ENCODE measurements at places on chromosomes 13 and 19.

GRCh38 chr13:95091755-95092154 lies 209.5 kb downstream of the ABCC4 start:
- DNase-seq: no peak

DNA sequence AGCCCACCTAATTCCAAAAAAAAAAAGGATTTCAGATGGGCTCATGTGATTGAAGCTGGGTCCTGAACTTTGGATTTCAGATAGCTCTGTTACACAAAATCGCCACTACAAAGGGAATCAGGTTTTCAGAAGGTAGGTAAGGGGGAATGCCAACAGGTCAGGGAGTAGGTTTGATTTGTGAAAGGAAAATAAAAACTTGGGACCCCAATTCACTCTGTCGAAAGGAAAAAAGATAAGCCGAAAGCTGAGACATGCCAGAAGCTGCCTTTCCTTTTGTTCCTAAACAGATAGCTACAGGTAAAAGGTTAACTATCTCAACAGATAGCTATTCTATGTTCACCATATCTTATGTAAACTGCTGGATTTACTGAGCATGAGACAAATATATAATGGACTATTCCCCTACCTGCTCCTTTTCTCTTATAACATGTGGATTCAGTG lies 4.0 kb downstream of the KRTDAP start:
- DNase-seq: no peak

- DNase-seq: no peak
These were observed 259.9 kb downstream of the TBC1D4 start for GRCh38 chr13:75222031-75222430.

DNA sequence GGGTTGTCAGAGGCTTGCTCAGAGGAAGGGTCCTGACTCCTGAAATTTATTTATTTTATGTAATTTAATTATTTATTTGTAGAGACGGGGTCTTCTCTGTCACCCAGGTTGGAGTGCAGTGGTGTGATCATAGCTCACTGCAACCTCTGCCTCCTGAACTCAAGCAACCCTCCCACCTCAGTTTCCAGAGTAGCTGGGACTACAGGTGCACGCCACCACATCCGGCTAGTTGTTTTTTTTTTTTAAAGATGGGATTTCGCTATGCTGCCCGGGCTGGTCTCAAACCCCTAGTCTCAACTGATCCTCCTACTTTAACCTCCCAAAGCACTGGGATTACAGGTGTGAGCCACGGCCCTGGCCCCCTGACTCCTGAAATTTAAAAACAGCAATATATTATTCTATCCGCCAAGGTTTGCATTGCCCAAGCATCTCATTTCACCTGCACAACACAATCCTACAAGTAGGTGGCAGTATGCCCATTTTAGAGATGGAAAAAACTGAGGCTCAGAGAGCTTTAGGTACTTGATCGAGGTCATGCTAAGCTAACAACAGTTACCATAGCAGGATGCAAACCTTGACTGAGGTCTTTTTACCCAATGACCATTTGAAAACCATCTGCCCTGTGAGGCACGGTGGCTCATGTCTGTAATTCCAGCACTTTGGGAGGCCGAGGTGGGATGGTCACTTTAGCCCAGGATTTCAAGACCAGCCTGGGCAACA lies 18.1 kb downstream of the ARHGEF18 start:
- DNase-seq: no peak

DNA sequence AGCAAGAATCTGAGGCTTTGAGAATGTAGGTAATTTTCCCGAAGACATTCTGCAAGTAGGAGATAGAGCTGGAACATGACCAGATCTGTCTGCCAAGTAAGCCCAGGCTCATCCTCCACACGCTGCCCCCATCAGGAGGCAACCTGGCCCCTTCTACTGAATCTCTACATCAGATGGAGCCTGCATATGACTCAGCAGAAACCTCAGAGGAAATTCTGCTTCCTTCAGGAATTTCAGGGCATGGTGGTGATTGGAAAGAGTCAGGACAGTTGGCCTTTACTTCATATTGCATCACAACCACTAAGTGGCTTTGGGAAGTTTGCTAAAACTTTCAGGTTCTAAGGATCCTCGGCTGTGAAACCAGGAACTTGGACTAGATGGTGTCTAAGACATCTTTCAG lies 85.2 kb downstream of the LRRC63 start:
- no peak for DNase-seq

DNA sequence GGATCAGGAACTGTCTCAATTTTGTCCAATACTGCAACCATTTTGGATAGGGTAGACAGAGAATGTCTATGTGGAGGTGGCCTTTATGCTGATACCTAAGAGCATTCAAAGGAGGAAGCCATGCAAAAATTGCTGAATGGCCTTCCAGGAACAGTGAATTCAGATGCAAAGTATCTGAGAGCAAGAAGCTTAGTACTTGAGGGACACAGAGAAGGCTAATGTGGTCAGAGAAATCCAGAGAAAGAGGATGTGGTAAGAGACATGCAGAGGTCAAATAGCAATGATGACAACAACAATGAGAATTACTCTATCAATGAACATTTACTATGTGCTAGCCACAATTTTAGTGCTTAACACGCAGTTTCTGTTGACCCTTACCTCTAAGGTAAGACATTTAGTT lies 785.6 kb upstream of the KLHL1 start:
- DNase-seq: no peak

DNA sequence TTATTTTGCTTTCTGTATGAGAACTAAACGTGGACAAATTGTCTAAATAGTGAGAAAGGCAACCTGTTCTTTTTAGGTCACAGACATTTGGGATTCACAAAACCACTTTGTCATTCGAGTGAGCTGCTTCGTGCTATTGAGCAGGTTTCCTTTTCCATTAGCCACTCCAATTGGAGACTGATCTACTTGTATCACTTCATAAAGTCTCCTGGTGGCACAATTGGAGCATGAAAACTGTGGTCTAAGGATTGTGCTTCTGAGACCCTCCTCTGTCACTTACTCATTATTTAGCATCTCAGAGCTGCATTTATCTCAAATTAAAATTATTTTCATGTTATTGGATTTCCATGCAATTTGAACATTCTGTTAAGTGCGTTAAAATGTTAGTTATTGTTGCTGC lies 397.7 kb downstream of the TDRD3 start:
- no peak for DNase-seq

- no peak for DNase-seq
These were observed 3.5 kb downstream of the FFAR2 start for GRCh38 chr19:35451338-35452096.

DNA sequence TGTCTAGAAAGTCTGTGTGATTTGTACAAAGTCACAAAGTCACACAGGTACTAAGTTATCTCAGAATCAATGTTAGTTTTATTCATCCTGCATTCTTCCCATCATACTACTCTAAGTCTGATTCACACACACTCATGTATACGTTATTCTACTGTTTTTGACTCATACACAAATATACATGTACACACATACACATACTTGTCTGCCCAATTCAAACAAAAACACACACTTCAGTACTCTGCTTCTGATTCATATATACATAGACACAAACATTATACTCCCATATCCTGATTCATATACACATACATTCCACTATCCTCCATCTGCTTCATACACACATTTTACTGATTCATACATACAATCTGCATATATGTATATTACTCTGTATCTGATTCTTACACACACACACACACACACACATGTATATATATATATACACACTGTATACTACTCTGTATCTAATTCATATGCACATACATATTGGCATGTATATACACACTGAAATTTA lies 69.3 kb downstream of the KLF12 start:
- no peak for DNase-seq

All from thymus (tissue), 14 donors.